ENCODE measurements at places on chromosomes 7 and 10.

DNA sequence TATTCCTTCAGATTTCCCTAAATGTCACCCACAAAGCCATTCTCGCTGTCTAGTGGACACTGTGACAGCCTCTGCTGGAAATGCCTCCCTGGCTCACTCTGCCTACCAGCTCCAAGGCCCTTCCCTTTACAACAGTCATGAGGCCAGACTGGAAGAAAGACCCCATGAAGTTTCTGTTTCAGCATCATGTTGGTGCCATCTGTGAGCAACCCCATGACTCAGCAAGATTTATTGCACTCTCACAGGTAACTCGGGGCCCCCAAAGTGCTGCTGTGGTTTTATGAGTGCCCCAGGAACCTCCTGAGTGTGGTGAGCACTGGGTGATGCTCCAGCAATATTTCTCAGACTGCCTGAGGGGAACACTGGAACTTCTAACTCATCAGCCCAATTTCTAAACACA is 218.6 kb downstream of the ZNF33B start:
- DNase-seq: no peak

DNA sequence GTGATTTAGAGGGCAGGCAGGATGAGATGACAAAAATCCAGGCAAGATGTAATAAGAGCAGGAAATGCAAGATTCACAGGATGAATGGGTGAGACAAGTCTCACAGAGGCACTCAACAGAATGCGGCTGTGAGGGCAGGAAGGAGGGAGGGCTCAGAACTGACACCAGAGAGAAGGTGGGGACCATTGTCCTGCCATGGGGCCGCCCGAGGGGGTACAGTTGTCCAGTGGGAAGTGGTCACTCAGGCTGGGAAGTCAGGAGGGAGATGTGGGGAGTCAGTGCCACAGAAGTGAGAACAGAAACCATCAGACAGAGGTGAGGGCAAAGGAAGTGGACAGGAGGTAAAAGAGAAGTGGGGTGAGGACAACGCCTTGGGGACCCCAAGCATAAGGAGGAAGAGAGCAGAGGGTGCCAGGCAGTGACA is 8.9 kb downstream of the HIP1 start:
- no peak for DNase-seq

- no peak for DNase-seq
Measured at GRCh38 chr10:133401500-133401899, 7.5 kb downstream of the MTG1 start.

GRCh38 chr7:42099470-42100155 is 137.4 kb downstream of the GLI3 start:
- no peak for DNase-seq

GRCh38 chr7:46192271-46192670 is 271.2 kb upstream of the IGFBP3 start:
- no peak for DNase-seq

GRCh38 chr7:69819333-69819705 is 221.0 kb downstream of the AUTS2 start:
- DNase-seq: no peak

GRCh38 chr7:25006276-25006675 is 26.3 kb upstream of the OSBPL3 start:
- DNase-seq: no peak

DNA sequence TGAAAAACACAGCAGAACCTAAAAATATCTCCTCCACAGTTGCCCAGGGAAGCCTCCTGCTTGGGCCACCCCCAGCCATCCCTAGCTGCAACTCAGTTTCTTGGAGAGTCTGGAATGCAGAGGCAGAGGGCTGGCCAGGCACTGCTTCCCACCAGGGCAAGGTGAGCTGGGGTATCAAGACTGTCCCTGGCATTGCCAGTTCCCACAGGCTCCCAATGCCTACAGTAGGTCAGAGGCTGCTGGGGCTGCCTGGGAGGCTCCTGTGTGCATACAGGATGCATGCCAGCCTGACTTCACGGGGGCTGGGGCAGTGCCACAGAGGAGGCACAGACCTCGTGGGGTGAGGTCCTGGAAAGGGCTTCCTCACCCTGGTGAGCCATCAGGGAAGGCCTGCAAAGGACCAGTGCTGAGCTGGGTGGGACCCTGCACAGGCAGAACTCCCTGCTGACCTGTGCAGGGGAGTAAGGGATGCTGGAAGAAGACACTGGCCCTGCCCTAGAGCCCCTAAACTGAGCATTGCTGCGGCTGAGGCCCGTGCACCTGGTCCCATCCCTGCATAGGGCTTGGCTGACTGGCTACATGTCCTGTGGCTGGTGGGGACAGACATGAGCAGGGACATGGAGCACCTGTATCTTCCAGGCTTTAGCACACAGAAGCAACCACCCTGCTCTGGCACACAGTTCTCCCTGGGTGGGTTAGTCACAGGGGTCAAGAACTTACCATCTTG is 121.9 kb upstream of the RET start:
- no peak for DNase-seq

DNA sequence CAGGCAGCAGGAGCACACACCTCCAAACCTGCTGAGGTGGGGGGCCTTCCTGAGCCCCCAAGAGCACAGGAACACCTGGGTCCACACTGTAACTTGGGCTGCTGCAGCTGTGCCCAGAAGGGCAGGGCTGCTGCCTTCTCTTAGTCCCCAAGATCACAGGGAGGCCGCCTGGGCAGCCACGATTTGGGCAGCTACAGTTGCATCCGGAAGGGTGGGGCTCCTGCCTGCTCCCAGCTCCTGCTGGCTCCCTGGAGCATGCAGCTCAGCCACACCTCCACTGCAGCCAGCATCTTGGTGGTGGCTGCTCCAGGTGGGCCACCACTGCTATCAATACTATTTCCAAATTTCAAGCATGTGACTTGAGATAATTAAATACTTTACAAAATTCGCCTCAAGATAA is 38.5 kb upstream of the AGMO start:
- no peak for DNase-seq

GRCh38 chr7:89183712-89184111 is 388.2 kb upstream of the TEX47 start:
- DNase-seq: no peak

GRCh38 chr10:4892681-4893080 is 66.7 kb downstream of the AKR1E2 start:
- no peak for DNase-seq

DNA sequence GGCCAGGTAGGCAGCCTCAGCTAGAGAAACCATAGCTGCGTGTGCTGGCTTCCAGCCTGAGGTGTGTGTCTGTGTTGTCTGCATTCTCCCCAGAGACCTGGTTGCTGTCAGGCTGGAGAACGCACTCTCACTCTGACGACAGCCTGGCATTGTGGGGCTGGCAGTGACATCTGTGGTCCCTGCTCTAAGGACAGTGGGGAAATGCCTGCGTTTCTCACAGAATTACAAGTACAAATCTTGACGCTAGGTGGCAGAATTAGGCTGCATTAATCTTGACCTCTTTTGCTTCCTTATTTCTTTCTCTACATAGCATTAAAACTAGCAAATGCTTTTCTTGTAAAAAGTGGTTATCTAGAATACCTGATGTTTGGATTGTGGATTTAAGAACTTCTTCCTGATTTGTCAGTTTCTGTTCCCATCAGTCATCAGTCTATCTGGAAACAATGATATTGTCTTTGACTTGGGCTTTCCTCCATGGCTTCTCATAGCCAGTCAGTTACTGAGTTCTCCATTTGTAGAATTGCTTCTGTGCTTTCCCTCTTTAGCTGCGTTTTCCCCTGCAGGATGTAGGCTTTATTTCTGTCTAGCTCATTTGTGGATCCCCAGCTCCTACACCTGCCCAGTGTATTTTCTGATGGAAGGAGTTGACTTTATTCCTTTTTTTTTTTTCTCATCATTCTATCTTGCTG is 86.0 kb downstream of the FANK1 start:
- no peak for DNase-seq

- no peak for DNase-seq
Measured at GRCh38 chr7:3201937-3202710, 98.9 kb upstream of the SDK1 start.

- DNase-seq: no peak
Measured at GRCh38 chr10:4183761-4184261, 398.8 kb upstream of the KLF6 start.

DNA sequence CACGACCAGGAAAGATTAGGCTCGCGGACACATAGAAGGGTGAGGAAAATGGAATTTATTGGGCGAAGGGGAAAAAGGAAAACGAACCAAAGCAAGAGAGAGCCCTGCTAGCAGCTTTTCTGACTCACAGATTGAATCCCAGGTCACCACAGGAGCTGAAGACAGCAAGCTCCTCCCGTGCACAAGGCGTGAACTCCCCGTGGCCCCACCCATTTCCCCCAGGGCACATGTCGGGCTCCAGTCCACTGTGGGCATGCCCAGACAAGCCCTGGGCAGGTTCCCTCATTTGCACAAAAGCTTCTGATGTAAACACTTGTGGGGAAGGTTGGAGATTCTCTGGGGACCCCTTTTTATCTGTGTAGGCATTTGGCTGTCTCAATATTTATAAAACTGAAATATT is 582.4 kb downstream of the SUGCT start:
- DNase-seq: no peak

DNA sequence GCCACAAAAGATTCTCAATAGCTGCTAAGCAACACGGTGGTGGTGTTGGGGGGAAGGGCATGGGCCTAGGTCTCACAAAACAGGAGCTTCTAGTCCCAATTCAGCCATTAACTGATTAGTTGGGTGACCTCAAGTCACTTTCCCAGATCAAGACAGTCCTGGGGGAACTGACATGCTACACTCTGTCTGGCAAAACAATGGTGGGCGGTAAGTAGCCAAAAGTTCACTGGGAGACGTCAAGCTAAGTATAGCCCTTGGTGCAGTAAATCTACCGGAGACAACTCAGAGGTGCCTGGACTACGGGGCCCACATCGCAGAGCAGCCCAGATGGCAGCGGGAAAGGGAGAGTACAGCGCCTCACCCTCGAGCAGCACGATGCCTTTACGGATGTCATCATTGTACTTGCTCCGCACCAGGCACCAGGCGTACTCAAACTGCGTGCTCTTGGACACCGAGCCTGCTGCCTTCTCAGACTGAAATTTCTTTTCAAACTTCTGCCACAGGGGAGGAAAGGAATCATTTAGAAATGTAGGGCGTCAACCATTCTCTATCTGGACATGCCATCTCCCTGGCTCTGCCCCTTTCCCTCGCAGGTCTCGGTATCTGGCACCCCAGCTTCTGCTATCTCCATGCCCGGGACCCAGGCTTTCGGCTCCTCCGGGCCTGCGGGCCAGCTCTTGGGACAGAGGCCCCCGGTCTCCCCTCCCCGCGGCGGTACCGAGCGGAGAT is 1.1 kb downstream of the FIS1 start:
- no peak for DNase-seq

- no peak for DNase-seq
Measured at GRCh38 chr7:132687981-132688383, 111.7 kb upstream of the PLXNA4 start.

DNA sequence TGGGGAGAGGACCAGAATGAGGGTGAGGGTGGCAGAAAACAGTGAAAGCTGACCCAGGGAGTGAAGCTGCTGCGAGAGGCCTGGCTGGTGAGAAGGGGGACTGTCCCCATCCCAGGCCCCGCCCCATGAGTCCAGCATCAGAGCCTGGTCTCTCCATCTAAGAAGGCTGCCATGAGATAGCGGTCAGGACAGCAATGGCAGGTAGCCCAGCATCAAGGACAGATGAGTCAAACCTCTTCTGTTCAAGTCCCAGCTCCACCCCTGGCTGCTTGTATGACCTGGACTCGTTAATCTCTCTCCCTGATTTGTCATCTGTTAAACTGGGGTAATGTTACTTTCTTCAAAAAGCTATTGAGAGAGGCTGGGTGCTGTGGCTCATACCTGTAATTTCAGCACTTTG is 22.2 kb downstream of the GPNMB start:
- DNase-seq: no peak

DNA sequence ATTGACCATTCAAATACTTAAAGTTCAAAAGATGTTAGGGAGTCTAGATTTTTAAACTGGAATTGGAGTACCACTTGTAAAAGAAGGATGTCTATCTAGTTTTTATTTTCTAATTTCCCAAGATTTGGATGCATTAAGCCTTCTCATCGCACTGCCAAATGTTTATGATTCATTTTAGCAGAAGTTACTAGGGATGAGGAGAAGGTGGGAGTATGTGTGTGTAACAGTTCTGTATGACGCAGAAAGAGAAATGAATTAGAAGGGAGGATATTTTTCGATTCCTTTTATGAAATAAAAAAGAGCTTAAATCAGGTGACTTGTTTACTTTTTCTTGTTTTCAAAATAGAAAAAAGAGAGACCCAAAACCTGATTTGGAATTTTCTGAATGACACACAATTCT is 6.8 kb upstream of the SLK start:
- DNase-seq: no peak

- no peak for DNase-seq
Measured at GRCh38 chr10:112124866-112125265, 58.7 kb downstream of the GPAM start.

DNA sequence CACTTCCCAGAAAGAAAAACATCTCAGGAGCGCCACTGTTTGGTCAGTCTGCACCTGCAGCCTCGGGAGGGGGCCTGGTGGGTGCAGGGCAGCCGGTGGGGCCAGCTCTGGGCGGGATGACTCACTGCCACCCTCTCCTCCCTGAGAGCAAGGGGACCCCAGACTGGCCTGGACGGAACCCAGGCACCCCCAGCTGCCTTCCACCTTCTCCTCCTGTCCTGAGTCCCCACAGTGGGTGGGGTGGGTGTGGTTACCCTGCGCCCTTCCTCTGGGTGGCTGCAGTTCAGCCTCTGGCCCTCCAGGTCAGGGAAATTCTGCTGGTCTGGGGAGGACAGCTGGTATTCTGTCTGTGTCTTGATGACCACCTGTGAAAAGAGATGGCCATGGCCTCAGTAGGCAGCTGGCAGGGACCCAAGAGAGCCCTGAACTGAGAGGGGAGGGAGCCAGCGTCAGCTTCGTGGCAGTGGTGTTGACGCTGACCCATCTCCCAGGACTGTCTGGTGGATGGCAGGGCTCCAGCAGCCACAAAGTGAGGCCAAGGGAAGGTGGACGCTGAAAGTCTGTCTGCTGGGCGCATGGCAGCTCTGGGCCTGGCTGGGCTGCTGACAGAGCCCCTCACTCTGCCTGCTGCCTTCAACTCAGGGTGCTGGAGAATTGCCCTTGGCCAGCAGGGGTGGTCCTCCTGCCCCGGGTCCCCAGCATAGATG is 8.9 kb downstream of the CALY start:
- DNase-seq: no peak

- DNase-seq: no peak
Measured at GRCh38 chr7:54643064-54643463, 100.9 kb downstream of the VSTM2A start.

- DNase-seq: no peak
Measured at GRCh38 chr7:117184367-117184766, 138.5 kb downstream of the WNT2 start.

- DNase-seq: no peak
Measured at GRCh38 chr10:78505657-78506056, 472.0 kb downstream of the RPS24 start.

- no peak for DNase-seq
Measured at GRCh38 chr10:30812018-30812851, 182.7 kb upstream of the LYZL2 start.

DNA sequence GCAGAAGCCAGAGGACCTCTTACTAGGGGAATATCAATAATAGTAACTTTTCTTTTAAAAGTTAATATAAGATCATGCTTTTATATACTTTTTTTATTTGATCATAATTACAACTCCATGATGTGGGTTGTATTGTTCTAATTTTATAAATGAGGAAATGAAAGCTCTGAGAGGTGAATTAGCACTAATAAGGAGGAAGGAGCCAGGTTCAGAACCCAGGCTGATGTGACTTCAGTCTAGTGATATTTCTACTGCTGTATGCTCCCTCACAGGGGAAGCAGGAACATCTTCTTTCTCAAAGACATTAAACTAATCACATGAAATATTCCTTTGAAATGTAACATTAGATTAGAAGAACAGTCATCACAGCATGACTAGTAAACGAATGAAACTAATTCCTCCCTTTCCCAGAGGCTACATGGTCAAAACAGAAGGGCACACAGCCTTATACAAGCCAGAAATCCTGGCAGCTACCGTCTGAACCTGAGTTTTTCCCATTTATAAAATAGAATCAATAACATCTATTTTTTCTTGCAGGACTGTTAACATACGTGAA is 81.4 kb upstream of the GJD4 start:
- DNase-seq: no peak
